ENCODE measurements at places on chromosomes 4 and X.
A peak's percentile ranks its signal among the peaks of the same experiment; 100 is the strongest.

GRCh38 chr4:111934314-111934713 is 210.9 kb upstream of the FAM241A start:
- DNase-seq = no peak

DNA sequence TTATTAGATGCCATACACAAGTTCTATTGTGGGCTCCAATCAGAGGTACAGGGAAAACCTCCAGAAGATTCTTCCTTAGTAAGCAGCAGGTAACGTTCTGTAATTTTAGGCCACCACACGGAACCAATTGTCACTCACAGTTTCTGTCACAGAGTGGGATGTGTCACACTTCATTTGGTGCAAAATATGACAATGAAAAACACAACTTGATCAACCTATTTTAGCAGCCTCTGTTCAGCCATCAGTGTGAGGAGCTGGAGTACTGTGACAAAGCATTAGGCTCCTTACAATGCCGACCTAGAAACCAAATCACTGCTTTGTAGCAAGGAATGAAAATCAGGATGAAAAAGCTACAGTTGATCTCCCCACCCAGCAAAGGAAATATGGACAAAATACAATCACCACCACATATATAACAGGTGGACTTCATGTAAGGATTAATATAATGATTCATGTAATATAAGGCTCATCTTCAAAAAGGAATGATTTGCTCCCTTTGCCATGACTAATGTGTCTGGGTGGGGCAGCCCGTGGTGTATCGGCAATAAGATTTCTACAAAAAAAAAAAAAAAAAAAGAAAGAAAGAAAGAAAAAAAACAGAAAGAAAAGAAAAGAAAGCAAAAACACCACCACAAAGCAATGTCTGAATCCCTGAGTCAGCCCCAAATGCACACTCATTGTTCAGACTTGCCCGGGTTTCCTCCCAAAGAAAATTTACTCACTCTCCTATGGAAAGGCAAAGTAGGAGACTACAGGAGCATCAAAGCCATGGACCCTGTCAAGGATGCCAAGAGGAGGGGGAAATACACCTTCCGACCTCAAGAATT is 36.0 kb downstream of the SLC9A7 start:
- DNase-seq = no peak

- DNase-seq = no peak
Measured at GRCh38 chrX:108245462-108245861, 153.9 kb downstream of the ATG4A start.

- no peak for DNase-seq
Measured at GRCh38 chr4:188989371-188989770, 850.1 kb downstream of the TRIML1 start.

DNA sequence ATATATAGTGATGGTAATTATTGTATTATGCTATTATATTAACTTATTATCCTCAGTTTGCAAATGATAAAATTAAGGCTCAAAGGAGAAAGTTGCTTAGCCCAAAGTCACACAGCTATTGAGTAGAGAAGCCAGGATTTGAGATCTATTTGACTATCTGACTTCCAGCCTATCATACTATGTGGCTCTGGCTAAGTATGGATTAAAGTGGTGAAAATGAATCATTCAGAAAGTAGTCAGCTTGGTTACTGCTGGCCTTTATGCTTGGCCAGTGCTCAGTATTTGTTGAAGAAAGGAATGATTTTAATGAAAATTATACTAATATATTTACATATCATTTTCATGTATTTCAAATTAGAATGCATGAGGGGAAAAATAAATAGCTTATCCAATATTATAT is 219.8 kb downstream of the SHROOM3 start:
- DNase-seq = no peak

DNA sequence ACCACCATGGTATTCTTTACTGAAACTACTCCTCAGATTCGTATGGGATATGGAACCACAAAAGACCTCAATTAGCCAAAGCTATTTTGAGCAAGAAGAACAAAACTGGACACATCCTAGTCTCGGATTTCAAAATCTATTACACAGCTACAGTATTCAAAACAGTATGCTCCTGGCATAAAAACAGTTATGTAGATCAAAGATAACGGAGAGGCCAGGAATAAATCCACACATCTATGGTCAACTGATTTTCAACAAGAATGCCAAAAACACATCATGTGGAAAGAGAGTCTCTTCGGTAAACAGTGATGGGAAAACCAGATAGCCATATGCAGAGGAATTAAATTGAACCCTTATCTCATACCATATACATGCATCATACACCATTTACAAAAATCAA is 155.3 kb downstream of the SPCS3 start:
- DNase-seq = no peak

GRCh38 chr4:138190452-138190858 is 51.7 kb downstream of the SLC7A11 start:
- peak; percentile 17 for DNase-seq

GRCh38 chr4:84480082-84480481 is 19.0 kb downstream of the NKX6-1 start:
- DNase-seq = no peak

DNA sequence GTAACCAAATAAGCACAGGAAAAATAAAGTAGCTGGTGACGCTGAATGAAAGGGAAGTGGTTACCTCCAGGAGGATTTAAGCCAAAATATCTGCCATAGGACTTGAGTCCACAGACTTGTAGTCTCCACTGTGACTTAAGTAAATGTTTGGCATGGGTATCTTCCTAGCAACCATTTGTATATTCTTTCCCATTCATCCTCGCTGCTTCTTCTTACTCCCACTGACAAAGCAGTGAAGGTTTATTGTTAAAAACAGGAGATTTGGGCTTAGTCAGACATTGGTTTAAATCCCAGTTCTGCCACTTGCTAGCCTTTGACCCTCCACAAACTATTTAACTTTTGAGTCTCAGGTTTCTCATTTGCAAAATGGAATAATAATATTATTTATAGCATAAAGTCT is 22.3 kb downstream of the COL4A6 start:
- DNase-seq = no peak

GRCh38 chr4:138911909-138912703 is 103.5 kb upstream of the NOCT start:
- DNase-seq = no peak

GRCh38 chr4:77872723-77873445 is 10.3 kb downstream of the MRPL1 start:
- no peak for DNase-seq

Data from CD4-positive, alpha-beta T cell (primary cell).